ENCODE measurements at places on chromosomes 7 and 10. TPM values are rescaled to one million over a fixed set of nuclear protein-coding genes. Genes with fewer than 3 reads are reported as not detected.

- DNase-seq, result peak; percentile 54
Measured at GRCh38 chr10:70232155-70232858, 922 bp downstream of the PPA1 start.

VKORC1L1 gene
- 30.3 TPM for total RNA-seq

- DNase-seq, result no peak
Measured at GRCh38 chr10:73406846-73407245, 7.0 kb downstream of the ANXA7 start.

GRCh38 chr7:95394370-95394769, 1.8 kb downstream of the PON3 start:
- DNase-seq, result no peak

- DNase-seq, result no peak
Measured at GRCh38 chr7:122298618-122299017, 5.9 kb downstream of the FEZF1 start.

DNA sequence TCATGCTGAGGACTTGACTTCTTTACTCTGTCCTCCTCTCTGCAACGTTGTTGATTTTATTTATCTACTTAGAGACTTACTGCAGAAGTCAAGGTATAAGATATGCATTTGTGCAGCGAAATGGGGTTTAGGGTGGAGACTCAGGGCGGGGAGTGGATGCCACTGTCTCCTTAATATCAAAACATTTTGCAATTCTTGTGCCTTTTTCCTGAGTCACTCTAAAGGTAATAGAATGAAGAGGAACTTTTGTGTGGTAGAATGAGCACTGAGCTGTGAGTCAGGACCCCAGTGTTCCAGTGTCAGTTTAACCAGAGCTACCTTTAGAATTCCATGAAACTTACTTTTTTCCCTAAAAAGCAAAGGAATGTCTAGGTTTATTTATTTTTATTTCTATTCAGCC, 78.2 kb downstream of the VTI1A start:
- no peak for DNase-seq

GRCh38 chr7:87517136-87517815, 41.8 kb upstream of the ABCB4 start:
- DNase-seq, result no peak

DNA sequence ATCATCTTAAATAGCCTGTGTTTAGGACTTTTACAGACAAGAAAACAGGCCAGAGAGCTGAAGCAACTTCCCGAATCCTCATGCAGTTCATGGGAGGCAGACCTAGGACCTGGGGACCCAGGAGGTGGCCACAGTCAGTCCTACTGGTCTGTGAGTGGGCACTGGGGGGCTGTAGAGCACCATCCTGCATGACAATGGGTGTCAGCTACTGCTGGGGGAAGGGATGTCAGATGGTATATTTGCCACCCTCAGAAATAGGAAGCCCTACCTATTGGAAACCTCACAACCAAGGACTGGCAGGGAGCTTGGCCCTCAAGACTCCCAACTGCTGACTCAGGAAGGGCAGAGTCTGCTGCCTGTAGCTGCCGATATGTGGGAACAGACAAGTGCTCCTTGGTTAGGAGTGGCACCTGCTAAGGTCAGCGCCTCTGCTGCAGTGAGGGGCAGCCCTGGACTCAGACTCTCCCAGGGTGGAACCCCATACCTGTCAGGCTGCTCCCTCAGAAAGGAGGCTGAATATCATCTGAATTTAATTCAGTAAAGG, 29.7 kb downstream of the OGDH start:
- DNase-seq, result no peak

DNA sequence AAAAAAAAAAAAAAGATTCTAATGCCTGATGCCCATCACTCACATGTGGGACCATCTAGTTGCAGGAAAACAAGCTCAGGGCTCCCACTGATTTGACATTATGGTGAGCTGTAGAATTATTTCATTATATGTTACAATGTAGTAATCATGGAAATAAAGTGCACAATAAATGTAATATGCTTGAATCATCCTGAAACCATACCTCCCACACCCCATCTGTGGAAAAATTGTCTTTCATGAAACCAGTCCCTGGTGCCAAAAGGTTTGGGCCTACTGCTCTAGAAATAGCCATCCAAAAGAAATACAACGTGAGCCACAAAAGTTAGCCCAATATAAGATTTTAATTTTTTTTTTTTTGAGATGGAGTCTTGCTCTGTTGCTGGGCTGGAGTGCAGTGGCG, 265.1 kb downstream of the PRPF18 start:
- DNase-seq, result no peak

GRCh38 chr10:101282947-101283346, 53.7 kb upstream of the LBX1 start:
- peak; percentile 7 for DNase-seq

DNA sequence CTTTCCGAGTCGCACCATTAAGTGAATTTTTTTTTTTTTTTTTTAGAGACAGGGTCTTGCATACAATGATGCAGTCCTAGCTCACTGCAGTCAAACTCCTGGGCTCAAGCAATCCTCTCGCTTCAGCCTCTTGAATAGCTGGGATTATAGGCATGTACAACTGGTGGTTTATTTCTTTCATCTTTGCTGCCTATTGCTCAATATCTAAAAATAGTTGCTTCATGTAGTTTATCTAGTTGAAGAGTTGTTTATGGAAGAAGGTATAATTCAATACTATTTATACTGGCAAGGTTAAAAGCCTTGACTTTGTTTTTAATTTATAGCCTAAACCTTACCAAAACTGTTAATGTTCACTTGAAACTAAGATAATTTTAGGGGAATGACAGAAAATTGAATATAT, 66.9 kb downstream of the SEMA3D start:
- DNase-seq, result no peak

DNA sequence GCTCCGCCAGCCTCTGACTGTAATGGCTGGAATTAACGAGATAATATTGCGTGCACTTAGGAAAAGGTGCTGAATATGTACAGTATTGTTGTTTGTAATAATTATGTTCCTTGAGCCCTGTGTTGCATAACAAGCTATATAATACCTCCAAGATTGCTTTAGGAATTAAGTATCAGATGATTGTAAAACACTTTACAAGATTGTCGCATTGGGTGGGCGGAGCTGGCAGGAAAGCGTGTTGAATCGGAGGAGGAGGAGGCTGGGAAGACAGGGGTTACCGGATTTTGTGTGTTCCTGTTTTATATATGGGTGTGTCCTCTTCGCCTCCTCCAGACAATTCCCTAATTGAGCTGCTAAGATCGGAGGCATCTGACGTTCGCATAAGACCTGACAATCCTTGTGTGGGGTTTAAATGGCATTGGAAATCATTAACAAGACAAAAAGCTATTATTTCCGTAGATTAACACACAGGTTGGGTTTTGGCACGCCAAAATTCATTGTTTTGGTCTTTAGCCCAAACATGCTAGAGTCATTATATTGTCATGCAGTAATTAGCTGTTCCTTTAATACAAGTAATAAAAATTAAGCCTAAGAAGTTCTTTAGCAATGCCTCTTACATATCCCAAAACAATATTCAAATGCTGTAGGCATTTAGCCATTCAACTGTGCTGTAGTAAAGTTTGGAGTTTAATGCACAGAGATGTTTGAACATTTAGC, 192.9 kb upstream of the SH2B2 start:
- no peak for DNase-seq

XRCC2 gene
- 33.2 TPM for total RNA-seq

DNA sequence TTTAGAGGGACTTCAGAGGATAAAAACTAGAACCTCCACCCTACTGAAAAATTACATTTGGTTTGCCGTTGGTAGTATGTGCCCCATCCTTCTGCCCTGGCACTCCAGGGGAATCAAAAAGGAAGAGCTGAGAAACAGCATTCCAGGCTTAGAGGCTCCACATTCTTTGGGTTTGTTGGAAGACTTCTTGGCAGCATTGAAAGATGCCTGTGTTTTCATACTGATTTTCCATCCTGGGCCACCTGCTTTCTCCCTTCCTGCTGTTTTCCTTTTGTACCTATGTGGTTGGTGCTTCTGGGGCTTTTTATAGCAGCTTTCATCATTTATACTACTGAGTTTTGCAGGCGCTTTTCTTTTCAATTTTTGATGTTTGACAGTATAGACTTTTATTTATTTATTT, 61.7 kb downstream of the AUTS2 start:
- peak; percentile 86 for DNase-seq

DNA sequence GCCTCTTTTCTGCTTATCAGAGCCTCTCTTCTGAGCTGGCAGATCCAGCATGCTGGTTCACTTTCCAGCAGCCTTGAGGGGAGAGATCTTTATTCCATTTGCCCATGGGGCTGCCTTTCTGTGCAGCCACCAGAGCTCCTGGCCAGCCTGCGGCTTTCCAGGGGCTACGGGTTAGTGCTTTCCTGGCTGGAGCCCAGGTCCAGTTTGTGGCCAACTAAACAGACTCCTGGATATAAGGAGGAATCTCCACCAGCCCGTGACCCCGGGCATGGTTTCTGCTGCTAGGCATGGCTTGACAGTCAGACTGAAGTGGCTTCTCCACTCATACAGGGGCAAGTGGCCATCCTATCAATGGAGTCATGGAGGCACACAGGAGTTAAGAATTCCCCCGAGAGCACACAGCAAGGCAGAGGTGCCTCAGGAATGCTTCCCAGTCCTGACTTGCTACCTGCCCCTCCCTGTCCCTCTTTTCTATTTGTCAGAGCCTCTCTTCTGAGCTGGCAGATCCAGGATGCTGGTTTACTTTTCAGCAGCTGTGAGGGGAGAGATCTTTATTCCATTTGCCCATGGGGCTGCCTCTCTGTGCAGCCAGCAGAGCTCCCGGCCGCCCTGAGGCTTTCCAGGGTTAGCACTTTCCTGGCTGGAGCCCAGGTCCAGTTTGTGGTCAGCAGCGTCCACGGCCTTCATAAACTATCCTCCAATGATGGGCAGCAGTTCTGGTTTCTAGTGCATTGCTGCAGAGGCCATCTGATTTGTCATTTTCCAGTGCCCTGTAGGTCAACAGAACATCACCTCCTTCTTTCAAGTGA, 35.9 kb downstream of the TSPAN15 start:
- DNase-seq, result no peak

DNA sequence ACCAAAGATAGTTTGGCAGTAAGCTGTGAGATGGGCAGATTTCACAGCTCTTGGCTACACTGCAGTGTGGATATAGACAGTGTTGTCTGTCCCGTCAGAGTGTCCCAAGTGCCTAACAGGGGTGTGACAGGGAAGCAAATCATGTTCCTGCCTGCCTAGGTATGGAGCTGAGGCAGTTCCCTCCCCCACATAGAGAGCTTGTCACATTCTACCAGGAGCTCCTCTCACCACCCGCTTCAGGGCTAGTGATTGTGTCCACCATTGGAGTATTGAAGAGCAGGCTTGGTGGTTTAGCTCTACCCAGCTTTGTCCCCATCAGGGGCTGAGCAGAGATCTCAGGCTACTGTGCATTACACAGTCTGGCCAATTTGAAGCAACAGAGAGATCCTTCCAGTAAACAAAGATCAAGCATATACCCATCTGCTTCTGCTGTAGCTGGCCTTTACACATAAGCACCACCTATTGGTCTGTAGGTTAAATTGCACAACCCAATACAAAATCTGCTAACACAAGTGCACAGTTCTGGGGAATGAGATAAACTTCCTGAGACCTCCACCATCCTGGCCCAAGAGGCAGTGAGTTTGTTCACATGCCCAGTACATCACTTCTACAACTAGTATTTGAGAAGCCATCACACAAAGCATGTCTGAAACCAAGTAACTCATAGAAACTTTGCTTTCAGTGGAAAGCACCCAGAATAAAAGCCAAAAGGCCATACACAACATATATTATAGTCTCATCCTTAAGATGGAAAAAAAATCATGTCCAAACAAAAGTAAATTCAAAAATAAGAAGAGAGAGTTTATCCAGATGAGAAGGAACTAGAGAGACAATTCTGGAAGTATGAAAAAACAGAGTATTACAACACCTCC, 67.3 kb downstream of the GLCCI1 start:
- DNase-seq, result peak; percentile 64

DNA sequence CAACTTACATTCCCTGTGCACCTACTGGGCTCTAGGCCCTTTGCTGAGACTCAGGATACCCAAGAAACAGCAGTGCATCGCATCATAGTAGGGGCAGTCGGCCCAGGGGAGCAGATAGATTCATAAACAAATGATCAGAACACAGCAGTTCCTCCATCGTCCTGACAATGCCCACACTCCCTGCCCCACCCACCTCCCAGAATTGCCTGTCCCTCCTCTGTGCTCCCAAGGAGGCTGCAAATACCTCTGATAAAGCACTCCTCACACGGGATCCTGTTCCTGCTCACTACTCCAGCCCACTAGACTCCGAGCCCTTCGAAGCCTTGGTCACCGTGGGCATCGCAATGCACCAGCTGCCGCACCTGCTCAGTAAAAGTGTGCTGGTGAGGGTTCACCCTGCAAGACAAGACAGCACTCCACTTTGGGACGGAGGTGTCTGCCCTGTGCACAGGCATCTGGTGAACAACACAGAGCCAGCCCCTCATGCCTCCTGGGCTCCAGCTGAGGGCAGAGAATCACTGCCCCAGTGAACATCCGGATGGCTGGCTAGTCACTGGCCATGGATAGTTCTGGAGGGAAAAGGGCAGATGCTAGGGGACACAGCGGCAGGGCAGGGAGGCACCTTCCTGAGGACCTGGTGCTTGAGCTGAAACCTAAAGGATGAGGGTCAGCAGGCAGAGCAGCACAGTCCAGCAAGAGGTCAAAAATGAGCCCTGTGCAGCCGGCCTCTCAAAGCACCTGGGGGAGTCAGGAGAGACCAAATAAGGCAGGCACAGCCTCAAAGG, 60.7 kb downstream of the TNS3 start:
- DNase-seq, result peak; percentile 28

GRCh38 chr7:28570970-28571288, 158.6 kb downstream of the CREB5 start:
- DNase-seq, result no peak

DNA sequence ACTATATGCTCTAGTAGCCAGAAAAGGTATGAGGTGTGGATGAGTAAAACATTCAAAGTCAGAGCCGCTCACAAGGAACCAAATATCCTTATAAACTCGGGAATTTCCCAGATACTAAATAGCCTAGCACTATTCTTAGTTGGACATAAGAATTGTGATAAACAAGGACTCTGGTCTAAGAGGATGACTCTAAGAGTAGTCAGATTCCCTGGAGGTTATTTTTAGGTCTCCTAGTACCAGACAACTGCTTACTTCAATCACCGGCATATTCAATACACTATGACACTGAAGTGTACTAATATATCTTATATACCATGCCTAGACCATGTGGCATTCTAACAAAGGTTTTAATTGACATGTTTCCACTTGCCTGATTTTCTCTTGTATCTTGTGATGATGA, 56.5 kb downstream of the LMBR1 start:
- no peak for DNase-seq

GRCh38 chr10:124675261-124675660, 68.9 kb downstream of the FAM53B start:
- no peak for DNase-seq

DNA sequence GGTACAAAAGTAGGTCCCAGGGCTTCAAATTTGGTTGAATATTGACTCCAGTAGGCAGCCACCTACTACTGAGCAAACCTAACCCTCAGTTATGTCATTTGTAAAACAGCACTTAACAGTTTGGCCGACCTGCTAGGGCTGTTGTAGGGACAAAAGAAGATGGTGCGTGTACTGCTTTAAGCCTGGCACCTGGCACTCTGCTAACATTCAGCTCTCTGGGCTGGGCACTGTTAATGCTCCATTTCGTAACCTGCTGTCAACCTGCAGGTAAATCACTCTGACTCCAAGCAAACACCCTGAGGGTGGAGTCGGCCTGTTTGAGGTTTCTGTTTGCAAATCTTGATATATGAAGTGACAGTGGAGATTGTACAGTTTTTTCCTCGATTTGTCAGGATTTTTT, 7.2 kb downstream of the ZKSCAN1 start:
- no peak for DNase-seq

GRCh38 chr7:134919240-134919641, 67.1 kb upstream of the AGBL3 start:
- DNase-seq, result no peak

GRCh38 chr7:83819911-83820310, 171.0 kb upstream of the SEMA3E start:
- DNase-seq, result peak; percentile 52

- no peak for DNase-seq
Measured at GRCh38 chr7:4904346-4904745, 20.8 kb upstream of the RADIL start.

Measured in GM23338 (cell line).